ENCODE measurements at places on chromosomes 7 and 10. TPM values are rescaled to one million over a fixed set of nuclear protein-coding genes. Genes with fewer than 3 reads are reported as not detected.

DNA sequence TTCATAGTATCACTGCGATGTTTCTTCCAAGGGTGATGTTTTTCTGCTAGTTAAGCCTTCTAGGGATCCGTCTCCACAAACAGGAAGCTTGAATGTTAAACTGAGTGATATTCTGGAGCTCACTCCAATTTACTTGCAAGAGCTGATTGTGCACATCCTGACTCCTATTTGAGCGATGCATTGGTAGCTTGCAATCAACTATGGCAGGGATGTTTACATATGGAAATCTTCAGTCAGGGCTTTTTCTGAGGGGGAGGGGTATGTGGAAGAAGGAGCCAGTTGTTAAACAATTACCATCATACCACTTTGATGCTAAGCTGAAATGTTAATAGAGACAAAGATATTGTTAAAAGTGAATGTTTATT lies 43.2 kb upstream of the NXPH1 start:
- DNase-seq, result no peak

GRCh38 chr10:68604441-68604840 lies 44.3 kb downstream of the TET1 start:
- no peak for DNase-seq

DNA sequence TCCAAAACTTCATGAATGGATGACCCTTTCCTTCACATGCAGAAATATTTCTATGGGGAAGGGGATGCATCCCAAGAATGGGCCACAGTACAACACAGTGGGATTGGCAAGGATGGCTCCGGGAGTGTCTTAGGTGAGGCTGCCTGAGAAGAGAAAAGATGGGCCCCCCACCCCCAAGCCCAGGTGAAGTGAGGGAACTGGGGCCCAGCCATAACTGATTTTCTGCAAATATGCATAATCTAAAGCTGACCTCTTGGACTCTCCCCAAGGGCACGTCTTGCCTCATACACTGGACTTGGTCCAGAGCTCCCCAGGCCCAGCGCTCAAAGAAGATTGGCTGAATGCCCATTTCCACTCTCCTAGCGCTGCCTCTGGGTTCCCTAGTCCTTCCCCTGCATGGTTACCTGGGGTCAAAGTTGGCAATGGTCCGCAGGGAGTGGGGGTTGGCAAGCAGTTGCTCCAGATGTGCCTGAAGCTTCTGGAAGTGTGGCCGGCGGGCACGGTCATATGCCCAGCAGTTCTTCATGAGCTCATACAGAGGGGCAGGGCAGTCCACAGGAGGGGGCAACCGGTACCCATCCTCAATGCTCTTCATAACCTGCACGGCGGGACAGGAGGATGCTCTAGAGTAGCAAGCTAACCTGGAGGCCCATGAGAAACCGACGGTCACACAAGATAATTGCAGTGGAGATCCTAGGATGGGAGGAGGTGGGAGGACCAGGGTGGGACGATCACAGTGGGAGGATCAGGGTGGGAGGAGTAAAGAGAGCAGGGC lies 12.3 kb downstream of the ZYX start:
- DNase-seq, result peak; percentile 47

DNA sequence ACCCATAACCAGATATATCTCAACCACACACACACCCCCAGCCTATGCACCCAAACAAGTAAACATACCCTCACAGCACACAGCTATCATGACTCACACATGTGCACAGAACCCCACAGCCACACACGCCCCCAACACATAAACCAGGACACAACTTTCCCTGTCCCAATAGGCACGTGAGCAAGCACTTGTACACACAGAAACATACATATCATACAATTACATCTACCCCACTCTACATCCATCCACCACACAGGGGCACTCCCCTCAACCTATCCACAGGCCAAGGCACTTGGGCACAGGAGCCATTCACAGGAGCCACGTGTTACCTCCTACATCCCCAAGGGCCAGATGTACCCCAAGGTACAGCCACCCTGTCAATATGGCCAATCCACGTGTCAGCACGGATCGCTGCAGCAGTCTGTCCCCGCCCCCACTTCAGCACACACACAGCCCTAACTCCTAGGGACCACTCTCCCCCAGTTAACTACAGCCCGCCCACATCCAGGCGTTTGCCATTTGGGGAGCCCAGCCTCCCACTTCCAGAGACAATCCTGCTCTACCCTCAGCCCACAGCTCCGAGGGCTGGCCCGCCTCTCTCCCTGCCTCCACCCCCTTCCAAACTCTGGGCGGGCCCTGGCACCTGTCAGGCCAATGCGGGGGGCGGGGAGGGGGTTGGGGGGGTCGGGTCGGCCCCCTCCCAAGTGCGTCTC lies 163.5 kb downstream of the SH3PXD2A start:
- DNase-seq, result no peak

- no peak for DNase-seq
Measured at GRCh38 chr10:129631870-129632623, 165.0 kb downstream of the MGMT start.

DNA sequence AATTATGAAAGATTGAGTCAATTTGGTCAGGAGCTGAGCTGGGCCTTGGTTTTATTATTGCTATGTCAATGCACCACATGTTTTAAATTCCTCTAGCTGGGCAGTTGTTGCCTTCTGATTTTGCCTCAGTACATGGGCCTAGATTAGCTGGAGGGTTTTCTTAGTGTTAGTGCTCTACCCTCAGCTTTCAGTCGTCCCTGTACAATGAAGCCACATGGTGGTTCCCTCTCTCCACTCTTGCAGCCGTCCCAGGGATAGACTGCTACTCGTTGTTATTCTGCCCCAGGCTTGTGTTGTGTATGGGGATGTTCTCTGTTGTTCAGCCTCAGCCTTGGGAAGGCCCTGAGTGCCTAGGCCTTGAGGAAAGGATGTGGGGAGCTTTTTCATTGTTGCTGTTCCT lies 37.0 kb downstream of the NHLRC2 start:
- peak; percentile 40 for DNase-seq

- DNase-seq, result peak; percentile 11
Measured at GRCh38 chr7:106273009-106273668, 11.6 kb downstream of the NAMPT start.

CAV1 gene
- total RNA-seq, result 1,079 TPM

NEBL gene
- total RNA-seq, result 4.4 TPM

Data from lung microvascular endothelial cell (primary cell).